ENCODE measurements at places on chromosomes 5 and 9.

GRCh38 chr5:155826611-155827507 lies 500.1 kb upstream of the SGCD start:
- H3K4me3 ChIP-seq = no peak overlapping the region
- H3K36me3 ChIP-seq = no peaks in the 10 kb centered on the region
- no peak overlapping the region for H3K27ac ChIP-seq
- no peaks in the 10 kb centered on the region for H3K4me1 ChIP-seq

- H3K36me3 ChIP-seq = no peaks in the 10 kb centered on the region
- DNase-seq = no peak
- H3K27me3 ChIP-seq = peaks cover 6% of the 10 kb centered on the region
- H3K4me3 ChIP-seq = no peak overlapping the region
These were observed 136.2 kb upstream of the LPCAT1 start for GRCh38 chr5:1660001-1660400.

DNA sequence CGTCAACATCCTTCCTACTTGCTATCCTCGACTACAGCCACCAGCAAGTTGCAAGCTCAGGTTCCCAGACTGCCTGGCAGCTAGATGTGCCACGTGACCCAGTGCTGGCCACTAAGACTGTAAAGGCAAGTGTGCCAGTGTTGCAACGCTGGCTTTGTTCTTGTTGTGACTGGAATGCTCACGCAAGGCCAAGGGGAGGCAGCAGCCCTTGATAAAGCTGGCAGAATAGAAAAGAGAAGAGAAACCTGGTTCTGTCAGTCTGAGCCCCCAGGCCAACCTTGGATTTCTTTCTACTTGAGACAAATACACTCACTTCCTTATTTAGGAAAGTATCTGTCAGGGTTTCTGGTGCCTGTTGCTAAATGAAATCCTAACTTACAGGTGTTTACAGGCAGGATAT lies 113.0 kb downstream of the KLHL3 start:
- DNase-seq = peak; percentile 76
- no peaks in the 10 kb centered on the region for H3K4me1 ChIP-seq
- no peaks in the 10 kb centered on the region for H3K36me3 ChIP-seq
- no peak overlapping the region for H3K27ac ChIP-seq

GRCh38 chr5:139569270-139569955 lies 8.3 kb downstream of the UBE2D2 start:
- H3K4me3 ChIP-seq = no peak overlapping the region
- H3K27ac ChIP-seq = no peak overlapping the region
- no peaks in the 10 kb centered on the region for H3K4me1 ChIP-seq
- H3K27me3 ChIP-seq = no peaks in the 10 kb centered on the region

GRCh38 chr9:124783830-124784229 lies 6.9 kb downstream of the OLFML2A start:
- peaks cover under 1% of the 10 kb centered on the region for H3K36me3 ChIP-seq
- H3K27ac ChIP-seq = no peak overlapping the region
- no peaks in the 10 kb centered on the region for H3K27me3 ChIP-seq
- H3K4me1 ChIP-seq = no peaks in the 10 kb centered on the region

DNA sequence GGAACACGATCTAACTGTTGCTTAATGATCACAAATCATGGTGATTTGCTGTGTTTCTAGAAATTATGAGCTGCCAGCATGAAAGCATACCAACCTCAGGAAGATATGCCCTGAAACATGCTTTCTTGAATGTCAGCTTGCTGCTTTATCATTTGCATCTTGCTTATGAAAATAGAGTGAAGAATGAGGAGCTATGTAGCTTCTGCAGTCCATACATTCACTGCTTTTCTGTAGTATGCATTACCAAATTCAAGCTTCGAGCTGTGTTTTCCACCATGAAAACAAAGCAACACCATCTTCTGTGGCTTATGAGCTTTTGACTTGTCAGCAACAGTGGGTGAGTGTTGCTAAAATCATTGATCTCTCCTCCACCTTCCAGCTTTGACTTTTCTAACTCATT lies 16.5 kb downstream of the F2RL2 start:
- no peak overlapping the region for H3K4me3 ChIP-seq
- H3K36me3 ChIP-seq = no peaks in the 10 kb centered on the region

DNA sequence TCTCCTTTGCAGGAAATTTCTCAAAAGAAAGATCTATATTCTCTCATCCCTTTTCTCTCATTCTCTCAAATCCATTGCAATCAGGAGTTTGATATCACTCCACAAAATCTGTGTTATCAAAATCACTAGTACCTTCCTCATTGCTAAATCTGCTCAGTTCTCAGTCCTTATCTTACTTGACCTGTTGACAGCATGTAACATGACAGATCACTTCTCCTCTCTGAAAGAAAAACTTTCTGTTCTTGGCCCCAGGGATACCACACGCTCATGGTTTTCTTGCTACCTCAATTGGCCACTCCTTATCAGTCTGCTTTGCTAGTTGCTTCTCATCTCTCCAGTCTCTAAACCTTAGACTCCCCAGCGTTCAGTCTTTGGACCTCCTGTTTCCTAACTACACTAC lies 22.1 kb downstream of the SRP19 start:
- H3K27me3 ChIP-seq = no peaks in the 10 kb centered on the region
- no peak overlapping the region for H3K4me3 ChIP-seq
- peaks cover 93% of the 10 kb centered on the region for H3K36me3 ChIP-seq

GRCh38 chr5:96962540-96962991 lies 26.7 kb downstream of the LNPEP start:
- H3K4me3 ChIP-seq = no peak overlapping the region
- H3K27me3 ChIP-seq = no peaks in the 10 kb centered on the region
- no peak for DNase-seq
- H3K27ac ChIP-seq = peak overlapping the region; percentile 13
- no peaks in the 10 kb centered on the region for H3K36me3 ChIP-seq

GRCh38 chr9:129900263-129901027 lies 65.2 kb downstream of the USP20 start:
- no peak overlapping the region for H3K4me3 ChIP-seq
- DNase-seq = no peak
- no peak overlapping the region for H3K27ac ChIP-seq
- H3K36me3 ChIP-seq = peaks cover 99% of the 10 kb centered on the region
- no peaks in the 10 kb centered on the region for H3K4me1 ChIP-seq

GRCh38 chr5:95565280-95565920 lies 10.5 kb downstream of the ARSK start:
- no peak overlapping the region for H3K4me3 ChIP-seq
- H3K4me1 ChIP-seq = no peaks in the 10 kb centered on the region
- no peak overlapping the region for H3K27ac ChIP-seq
- H3K36me3 ChIP-seq = no peaks in the 10 kb centered on the region
- H3K27me3 ChIP-seq = no peaks in the 10 kb centered on the region

DNA sequence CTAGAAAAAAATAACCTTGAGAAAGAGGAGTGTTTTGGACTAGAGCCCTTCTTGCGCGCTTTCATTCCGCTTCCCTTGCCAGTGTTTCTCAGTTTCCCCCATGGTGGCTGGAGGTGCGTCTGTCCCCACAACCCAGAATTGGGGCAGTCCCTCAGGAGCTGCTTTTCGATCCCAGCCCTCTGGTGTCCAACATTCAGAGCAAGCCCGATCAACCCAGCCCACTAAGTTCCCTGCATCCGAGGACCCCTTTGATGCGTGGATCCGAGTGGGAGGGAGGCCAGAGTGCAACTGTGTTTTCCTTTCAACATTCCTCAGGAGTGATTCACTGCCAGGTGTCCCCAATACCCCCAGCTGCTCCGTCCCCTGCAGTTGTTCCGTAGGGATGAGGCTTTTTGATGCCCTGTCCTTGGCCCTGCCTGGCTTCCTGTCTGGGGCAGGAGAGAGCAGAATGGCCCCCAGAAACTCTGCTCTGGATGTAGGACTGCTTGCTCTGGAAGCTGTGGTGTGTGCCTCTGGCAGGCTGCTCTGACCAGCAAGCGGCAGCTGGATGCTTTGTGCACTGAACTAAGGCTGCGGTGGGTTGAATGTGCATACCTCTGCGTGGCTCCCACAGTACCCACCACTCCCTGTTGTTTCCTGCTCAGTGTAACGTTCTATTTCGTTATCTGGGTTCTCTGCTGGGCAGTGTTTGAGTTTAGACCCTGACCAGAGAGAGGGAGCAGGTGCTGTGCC lies 117.5 kb downstream of the BOD1 start:
- peaks cover 58% of the 10 kb centered on the region for H3K4me1 ChIP-seq
- no peaks in the 10 kb centered on the region for H3K36me3 ChIP-seq
- peak overlapping the region; percentile 74 for H3K27ac ChIP-seq
- DNase-seq = no peak
- H3K27me3 ChIP-seq = no peaks in the 10 kb centered on the region
- H3K4me3 ChIP-seq = no peak overlapping the region

DNA sequence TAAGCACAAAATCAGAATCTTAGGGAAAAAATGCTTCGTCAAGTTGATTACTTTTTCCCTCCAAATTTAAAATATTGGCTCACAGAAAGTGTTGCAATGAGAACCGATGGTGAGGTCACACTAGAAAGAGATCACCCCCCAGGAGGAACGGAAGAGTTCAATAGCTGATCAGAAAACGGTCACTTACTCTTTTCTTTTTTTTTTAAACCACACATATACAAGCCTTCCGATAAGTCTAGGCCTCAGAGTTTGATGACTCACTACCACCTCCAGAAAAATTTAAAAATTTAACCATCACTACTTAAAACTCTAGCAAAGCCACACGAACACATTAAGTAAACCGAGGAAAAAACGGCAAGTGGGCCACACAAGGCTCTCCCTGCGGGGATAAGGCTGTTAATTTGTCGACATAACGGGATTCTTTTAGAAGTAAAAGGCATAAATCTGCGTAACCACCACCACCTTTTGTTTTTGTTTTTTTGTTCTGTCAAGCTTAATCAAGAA lies 1.2 kb downstream of the SURF4 start:
- peak overlapping the region; percentile 99 for H3K4me3 ChIP-seq
- no peaks in the 10 kb centered on the region for H3K36me3 ChIP-seq
- H3K27me3 ChIP-seq = no peaks in the 10 kb centered on the region
- DNase-seq = no peak
- peak overlapping the region; percentile 94 for H3K27ac ChIP-seq

Data from sigmoid colon (tissue), 7 donors.